Iris pigment epithelial cell (primary cell): ENCODE measurements at places on chromosomes 12 and 14.

- no peak for DNase-seq
Measured at GRCh38 chr12:89664441-89664840, 44.2 kb downstream of the ATP2B1 start.

DNA sequence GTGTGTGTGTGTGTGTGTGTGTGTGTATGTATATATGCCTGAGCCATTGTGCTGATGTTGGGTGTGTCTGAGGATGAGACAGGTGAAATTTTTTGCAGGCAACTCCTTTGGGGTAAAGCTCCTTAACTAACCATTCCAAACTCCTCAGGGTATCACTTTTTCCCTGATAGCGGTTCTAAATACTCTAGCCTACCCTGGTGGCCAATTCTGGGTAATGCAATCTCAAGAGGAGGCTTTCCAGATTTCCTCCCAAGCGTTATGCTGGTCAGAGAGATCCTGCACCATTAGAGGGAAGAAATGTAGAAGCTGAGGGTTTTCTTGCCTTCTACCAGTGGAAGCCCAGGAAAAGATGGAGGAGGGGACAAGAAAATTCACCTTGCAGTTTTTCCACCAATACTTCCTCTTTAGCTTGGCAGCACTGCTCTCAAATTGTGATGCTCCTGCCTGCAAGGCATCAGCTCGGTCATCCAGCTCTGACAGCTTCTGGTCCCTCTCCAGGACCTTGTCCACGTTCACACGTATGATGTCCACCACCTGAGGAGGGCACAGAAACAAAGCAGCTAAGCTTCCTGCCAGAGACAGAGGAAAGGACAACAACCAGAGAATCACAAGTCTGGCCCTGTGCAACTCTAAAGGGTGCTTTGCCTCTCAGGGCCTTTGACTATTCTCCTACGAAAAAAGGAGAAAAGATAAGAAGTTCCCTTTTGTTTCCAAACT lies 4.9 kb downstream of the VAMP1 start:
- peak; percentile 69 for DNase-seq

DNA sequence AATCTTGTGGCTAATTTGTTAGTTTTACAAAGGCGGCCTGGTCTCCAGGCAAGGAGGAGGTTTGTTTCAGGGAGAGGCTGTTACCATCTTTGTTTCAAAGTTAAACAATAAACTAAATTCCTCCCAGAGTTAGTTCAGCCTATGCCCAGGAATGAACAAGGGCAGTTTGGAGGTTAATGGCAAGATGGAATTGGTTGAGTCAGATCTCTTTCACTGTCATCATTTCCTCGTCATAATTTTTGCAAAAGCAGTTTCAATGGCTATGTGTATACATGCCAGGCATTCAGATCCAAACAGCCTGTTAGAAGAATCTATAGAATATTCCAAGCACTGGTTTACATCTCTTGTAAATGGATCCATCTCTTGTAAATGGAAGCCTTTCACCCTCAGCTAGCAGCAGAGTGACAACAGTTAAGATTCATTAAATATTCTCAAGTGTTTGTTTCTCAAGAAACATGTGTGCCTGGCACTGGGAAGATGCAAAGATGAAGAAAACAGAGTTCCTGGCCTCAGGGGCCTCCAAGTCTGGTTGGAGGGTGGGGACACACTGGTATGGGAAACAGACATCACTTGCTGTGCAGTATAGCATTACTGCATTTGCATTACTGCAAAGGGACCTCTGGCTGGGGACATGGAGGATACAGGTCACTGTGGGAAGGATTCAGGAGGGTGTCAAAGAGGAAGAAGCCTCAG lies 65.8 kb downstream of the RIN3 start:
- peak; percentile 15 for DNase-seq

DNA sequence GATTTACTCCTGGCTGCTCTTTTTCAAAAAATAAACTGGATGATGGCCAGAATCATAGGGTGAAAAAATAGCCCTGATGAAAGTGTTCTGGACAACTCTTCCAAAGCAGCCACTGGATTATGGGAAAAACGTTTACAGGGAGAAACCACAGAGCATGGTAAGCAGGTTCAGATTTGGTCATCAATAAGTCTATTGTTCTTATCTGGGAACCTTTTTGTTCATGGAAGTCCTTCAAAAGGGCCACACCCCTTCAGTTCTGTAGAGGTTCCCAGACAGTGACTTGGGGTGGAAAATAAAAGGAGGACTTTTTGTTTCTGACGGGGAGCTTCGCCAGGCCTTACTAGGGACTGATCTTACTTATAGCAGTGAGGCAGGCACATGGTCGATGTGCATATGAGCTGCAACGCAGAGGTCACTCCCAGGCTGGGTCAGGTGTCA lies 117.4 kb upstream of the SLC38A2 start:
- DNase-seq, result no peak

DNA sequence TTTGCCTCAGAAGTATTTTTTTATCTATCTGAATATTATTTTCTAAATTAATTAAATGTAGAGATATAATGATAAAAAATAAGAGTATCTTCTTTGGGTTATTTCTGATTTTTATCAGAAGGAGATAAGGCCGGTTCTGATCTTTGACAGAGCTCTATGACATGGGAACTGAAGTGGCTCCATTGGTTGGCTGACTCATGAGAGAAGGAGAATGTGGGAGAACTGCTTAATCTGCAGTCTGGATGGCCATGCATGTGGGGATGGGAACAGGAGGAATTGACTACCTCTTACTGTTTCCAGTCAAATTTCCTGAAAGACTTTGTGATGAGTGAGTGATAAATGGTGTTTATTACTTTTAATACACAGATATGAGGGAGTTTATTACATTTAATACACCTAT lies 155.8 kb upstream of the ATP2B1 start:
- no peak for DNase-seq

- DNase-seq, result no peak
Measured at GRCh38 chr12:111089616-111090015, 169.2 kb upstream of the MYL2 start.

DNA sequence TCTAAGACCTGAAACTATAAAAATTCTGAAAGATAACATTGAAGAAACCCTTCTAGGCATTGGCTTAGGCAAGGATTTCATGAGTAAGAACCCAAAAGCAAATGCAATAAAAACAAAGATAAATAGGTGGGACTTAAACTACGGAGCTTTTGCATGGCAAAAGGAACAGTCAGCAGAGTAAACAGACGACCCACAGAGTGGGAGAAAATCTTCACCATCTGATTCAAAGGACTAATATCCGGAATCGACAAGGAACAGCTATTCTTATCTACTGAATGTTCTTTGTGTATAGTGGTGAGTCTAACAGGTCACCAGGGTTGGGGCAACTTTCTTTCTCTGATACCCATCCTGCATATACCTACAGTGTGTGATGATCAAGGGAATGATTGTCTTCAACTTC lies 198.6 kb downstream of the CCDC91 start:
- DNase-seq, result no peak
